ENCODE measurements at places on chromosomes 6 and 20.

DNA sequence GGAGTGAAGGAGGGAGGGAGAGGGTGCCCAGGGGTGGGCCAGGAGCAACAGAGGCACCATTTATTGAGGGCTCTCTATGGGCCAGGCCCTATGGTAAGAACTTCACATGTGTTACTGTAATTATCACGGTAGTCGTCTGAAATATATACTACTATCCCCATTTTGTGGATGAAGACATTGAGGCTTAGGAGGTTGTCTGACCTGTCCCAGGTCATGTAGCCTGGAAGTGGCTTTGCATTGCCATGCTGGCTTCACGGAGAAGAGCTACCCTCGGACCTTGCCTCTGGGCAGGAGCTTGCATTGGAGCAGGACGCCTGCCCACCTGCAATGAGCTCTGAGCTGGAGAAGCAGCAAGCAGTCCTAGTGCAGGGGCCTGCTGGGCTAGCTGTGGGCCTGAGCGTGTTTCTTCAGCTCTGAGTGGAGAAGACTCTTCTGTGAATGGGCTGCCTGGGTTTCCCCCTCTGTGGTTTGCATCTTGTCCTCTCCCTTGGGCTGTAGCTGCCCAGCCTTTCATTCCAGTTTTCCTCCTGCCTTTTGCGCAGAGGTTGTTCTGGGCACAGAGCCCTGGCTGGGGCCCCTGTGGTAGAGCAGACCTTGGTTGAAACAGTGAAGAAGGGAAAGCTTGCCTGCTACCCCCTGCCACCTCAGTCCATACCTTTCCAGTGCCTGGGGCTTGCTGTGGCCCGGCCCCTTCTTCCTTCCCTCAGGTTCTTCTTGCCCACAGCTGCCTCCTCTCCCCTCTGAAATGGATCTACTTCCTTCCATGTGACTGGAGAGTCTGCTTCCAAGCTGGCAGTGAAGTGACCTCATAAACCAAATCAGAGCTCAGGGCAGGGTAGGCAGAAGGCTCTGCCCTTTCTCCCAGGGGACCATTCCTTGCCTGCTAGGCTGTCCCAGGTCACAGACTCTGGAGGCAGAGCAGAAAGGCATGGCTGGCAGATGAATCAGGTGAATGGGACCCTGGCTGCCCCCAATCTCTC lies 24.1 kb upstream of the SRF start:
- DNase-seq: no peak

DNA sequence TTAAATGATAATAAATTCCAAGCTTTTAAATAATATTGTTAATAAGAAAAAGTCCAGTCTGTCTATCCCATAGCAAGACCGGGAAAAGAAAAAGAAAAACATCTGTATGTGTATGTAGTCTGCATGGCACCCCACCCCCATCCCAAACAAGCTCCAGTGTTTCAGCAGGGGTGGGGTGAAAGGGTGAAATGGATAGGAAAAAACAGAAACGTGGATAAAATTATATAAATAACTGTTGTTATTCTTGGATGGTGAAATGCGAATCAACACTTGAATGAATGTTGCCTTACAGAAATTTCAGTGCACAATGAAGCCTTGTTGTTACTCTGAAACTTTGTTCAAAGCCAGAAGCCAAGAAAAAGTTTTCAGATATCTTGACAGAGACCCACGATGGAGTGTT lies 31.4 kb downstream of the HAO1 start:
- no peak for DNase-seq

GRCh38 chr20:50099565-50099991 lies 13.4 kb downstream of the UBE2V1 start:
- DNase-seq: no peak

- DNase-seq: no peak
These were observed 67.2 kb downstream of the EZR start for GRCh38 chr6:158751921-158752320.
